Hematopoietic multipotent progenitor cell (in vitro differentiated cells): ENCODE measurements at places on chromosomes 12 and 14. TPM values are rescaled to one million over a fixed set of nuclear protein-coding genes. Genes with fewer than 3 reads are reported as not detected.

The HOXC12 gene
- total RNA-seq = not detected

The PLBD1 gene
- total RNA-seq = 1.1 TPM

The COL2A1 gene
- total RNA-seq = 0.27 TPM

The RNU4-1 gene
- under 0.01 TPM for total RNA-seq

The ACSM4 gene
- not detected for total RNA-seq

The DAD1 gene
- total RNA-seq = 195 TPM

The MYG1 gene
- total RNA-seq = 82.4 TPM

DNA sequence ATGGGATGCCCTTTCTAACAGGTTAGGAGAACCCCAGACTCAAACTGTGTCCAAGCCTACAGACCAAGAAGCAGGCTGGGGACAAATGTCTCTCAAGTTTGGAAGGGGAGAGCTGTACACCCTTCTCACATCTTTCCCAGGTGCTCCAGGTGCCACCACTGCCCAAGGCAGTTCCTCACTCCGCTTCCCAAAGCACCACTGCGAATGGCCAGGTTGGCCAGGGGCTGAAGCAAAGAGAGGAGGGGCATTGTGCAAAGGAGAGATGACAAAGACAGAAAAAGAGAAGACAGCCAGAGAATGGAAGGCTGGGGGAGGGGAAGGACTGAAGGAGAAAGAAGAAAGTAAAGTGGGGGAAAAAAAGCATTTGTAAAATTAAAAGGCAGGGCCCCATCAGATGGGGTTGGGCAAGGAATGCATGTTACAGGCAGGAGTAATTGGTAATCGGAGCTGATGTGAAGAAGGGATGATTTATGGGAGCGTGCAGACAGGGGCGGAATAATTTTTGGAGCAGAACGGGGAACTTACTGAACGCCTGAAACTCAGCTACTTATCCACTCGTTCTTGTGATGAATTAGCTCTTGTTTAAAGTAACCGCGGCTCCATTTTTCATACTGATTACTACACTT, 165.8 kb downstream of the ESRRB start:
- DNase-seq = no peak

- DNase-seq = no peak
Observed at GRCh38 chr12:82758749-82759330, 72.1 kb downstream of the TMTC2 start.

DNA sequence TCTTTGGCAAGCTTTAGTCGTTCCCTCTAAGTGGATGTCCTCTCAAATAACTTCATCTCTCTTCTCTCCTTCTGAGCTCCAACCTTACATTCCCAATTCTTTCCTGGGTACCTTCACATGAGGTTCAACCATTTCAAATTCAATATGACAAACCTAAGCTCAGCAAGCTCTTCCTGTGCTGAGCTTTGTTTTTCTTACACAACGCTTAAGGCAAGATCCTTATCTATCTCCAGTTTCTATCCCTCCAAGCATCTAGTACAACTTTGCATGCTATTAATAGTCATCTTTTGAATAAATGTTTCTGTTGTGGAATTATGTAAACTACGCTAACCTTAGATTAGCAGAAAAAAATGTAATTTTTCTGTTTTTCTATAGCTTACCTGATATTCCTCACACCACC, 63.7 kb upstream of the IFNG-AS1 start:
- no peak for DNase-seq

DNA sequence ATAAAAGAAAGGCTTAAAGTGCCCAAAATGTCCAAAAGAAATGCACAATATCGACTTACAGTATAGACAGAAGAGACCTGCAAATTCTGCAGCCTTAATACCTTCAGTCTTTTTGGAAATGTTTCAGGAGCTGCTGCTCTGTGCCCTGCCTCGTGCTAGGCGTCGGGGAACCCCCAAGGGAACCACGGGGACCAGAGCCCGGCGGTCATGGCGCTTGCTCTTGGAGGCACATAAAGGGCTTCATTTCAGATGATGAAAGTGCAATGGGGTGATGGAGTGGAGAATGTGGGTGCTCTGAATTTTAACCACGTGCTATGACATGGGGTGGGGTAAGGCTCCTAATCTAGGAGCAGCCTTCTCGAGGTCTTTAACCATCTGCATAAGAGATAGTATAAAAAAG, 14.8 kb upstream of the AACS start:
- no peak for DNase-seq

- no peak for DNase-seq
Observed at GRCh38 chr14:99630202-99630601, 14.7 kb upstream of the HHIPL1 start.

GRCh38 chr12:104942075-104942474, 16.0 kb downstream of the SLC41A2 start:
- no peak for DNase-seq

- no peak for DNase-seq
Observed at GRCh38 chr14:95025218-95025617, 132.1 kb downstream of the DICER1 start.

- no peak for DNase-seq
Observed at GRCh38 chr12:4261655-4262054, 11.9 kb upstream of the CCND2 start.

DNA sequence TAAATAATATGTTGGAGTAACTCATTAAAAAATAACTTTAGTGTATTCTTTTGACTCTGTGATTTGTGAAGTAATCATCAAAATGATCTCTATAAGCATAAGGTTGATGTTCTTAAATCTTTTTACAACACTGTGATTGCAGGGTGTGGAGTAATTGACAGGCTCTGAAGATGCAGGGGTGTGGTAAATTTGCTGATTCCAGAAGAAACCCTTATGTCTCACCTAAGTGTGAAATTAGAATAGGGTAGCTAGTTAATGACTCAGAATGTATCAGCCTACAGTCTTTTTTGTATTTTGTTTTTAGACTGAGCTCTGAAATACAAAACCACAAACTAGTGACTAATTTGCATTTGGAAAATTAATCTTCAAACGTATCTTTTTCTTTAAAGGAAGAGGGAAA, 5.9 kb downstream of the PRPF39 start:
- DNase-seq = no peak

GRCh38 chr12:45415393-45415817, 199.5 kb downstream of the ANO6 start:
- peak; percentile 5 for DNase-seq

DNA sequence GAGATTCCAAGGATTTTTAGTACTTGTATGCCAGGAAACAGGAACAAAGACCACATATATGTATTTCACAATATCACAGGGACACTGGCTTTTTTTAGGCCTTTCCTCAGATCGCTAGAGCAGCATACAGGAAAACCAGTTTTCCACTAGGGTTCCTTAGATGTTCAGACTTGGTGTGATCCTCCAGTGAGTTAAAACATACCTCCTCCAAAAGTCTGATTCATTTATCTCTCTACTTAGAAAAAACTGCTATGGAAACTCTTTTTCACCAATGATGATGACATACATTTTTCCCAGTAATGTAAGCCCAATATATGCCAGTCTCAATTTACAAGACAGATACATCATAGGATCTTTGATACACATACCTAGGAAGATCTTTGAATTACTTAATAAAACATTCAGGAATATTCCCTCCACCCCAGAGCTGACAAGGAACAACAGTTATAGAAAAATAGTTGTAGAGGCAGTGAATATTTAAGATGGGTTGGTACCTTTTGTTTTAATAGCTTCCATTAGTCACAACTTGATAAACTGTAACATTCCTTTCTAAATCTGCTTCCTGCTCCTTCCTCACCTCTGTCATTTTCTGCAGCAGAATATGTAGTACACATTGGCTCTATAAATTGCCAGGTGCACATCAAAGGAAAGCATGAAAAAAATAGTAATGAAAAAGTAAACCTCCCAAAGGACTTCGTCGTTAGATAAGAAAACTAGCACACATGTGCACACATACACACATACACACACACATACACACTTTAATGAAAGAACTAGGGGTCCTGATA, 27.5 kb downstream of the BCAT1 start:
- DNase-seq = no peak

DNA sequence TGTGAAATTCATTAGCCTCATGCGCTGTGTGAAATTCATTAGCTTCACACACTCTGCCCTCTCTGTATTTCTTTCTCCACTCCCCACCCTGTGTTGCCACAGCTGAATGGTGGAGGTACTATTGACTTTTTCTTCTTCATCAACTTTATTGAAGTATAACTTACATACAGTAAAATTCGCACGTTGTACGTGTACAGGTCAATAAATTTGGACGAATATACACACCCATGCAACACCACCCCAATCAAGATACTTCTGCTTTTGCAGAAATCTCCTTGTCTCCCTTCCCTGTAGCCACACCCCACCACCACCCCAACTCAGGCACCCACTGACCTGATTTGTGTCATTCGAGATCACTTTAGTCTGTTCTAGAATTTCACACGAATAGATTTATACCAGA, 51.8 kb downstream of the FBXL14 start:
- DNase-seq = no peak

DNA sequence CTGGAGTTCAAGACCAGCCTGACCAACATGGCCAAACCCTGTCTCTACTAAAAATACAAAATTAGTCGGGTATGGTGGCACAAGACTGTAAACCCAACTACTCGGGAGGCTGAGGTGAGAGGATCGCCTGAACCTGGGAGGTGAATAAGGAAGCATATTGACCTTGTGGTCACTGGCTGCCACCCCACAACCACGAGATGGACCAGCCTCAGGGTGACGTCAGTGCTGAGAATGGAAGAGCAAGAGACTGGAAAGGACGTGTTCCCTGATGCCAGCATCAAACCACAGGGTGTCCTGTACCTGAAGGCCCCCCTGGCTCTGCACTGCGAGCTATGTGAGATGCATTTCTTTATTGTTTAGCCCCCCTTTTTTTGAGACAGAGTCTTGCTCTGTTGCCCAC, 45.9 kb upstream of the BDKRB2 start:
- DNase-seq = no peak

DNA sequence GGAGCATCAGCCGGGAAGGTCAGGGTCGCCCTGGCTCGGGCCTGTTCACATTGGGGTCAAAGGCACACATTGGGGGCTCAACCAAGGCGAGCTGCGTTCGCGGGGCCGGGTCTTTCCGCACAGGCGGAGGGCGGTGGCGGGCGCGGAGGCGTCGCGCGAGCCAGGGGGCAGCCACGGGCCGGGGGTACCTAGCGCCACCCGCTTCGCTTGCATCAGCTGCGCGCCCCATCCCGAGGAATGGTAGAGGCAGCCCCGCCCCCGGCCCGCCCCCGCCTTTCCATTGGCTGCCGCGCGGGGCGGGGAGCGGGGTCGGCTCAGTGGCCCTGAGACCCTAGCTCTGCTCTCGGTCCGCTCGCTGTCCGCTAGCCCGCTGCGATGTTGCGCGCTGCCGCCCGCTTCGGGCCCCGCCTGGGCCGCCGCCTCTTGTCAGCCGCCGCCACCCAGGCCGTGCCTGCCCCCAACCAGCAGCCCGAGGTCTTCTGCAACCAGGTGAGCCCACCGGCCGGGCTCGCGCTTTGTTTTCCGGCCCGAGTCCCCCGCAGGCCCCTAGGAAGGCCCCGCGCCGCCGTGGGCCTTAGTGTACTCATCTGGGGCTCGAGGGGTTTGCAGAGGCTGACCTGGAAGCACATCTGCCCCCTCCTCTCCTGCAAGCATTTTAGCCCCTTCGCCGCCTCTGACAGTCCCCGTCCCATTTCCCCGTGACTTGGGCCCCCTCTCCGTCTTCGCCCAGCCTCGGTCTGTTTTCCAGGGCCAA, at the start of gene ALDH2:
Gene ALDH2 (plus strand): TSS at position 326 of the 754 bp plus-strand sequence. CDS start 50 bp downstream, at position 376.
- DNase-seq = no peak

DNA sequence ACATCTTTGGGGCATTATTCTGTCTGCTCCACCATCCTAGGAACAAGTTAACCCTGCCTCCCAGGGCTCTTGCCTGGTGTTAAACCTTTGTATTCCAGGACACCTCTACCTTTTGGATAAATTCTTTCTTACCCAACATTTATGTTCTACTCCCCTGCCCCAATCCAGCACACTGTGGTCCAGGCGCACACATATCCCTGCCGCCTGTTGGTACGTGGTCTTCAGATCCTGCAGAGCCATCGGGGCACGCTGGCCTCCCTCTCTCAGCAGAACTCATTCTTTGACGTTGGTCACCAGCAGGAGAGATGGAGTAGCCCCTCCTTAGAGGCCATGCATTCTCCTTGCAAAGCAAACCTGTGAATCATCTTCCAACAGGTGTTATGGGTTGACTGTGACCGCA, 5.1 kb upstream of the TMEM179 start:
- DNase-seq = no peak

DNA sequence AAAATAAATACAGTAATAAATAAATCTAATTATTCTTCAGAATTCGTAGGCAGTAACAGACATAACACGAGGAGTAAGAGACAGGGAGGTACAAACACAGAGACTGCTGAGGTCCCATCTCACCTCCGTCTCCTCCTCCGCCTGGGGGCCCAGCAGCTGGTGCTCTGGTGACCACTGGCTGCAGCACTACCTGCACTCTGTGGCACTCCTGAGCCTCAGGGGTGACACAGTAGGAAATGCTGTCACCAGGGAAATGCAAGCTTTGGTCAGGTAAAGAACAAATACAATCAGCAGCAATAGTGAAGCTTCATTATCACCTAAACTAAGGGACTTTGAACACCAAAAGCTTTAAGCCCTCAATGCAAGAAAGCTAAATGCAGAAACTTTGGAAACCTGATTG, 19.6 kb downstream of the GSTZ1 start:
- DNase-seq = no peak

- DNase-seq = no peak
Observed at GRCh38 chr14:80390906-80391305, 179.6 kb upstream of the DIO2 start.

DNA sequence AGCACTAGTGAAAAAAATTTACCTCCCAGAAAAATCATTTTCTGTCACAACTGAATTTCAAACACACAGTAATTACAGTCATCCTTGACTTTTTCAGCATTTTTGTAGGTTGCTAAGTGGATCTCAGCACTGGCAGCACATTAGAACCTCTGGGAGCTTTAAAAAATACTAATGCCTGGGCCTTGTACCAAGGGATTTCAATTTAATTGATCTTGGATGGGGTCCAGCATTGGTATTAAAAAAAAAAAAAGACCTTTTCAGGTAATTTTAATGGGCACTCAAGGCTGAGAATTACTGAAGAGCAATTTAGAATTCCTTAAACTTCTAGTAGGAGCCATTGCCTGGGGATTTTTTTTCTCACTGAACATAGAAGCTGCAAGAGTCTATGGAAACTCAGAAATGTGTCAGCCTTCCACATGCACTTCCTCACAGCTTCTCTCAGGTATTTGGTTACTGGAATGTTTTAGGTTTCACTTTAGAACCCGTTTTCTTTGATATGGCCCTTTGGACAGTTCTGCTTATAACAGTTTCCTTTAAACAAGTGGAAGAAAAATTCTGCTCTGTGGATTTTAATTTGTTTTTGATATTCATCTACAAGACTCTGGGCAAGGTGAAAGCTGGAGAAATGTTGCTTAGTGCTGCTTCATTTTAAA, 88.5 kb upstream of the DACT1 start:
- DNase-seq = no peak

DNA sequence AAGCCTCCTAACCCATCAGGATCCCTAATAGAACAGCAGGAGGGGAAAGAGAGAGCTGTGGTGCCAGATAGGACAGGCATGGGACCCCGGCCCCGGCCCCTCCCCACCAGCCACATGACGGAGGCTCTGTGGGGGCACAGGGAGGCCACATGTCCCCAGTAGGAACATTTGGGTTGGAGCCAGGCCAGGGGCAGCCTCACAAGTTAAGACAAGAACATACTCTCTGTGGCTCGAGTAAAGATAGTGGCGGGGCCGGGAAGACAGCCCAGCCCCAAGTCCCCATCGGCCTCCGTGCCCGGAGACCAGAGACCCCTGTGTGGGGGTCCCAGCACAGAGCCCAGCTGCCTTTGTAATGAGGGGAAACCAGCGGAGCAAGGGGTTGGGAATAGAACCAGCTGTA, 78.6 kb upstream of the GALNT9 start:
- no peak for DNase-seq

GRCh38 chr14:104307627-104308401, 169.4 kb downstream of the KIF26A start:
- no peak for DNase-seq
